Effector memory CD4-positive, alpha-beta T cell (primary cell): ENCODE measurements at places on chromosomes 5 and 9.

DNA sequence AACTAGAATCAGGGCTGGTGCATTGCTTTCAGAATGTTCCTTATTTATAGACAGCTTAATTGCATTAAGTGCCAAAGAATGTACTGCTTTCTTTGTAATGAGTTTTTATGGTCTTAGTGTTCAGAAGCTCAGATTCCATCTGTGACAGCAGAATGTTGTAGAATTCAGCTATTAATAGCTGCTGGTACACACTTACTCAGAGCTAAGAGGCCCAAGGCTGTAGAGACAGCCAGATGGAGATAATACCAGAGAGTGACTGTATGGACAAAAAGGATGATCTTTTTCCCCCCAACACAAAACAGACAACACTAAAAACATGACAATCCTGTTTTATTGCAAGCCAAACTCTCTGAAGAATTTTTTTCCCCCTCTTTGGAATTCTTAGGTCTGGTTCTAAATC lies 50.2 kb downstream of the PPP2R2B start:
- DNase-seq, result no peak

DNA sequence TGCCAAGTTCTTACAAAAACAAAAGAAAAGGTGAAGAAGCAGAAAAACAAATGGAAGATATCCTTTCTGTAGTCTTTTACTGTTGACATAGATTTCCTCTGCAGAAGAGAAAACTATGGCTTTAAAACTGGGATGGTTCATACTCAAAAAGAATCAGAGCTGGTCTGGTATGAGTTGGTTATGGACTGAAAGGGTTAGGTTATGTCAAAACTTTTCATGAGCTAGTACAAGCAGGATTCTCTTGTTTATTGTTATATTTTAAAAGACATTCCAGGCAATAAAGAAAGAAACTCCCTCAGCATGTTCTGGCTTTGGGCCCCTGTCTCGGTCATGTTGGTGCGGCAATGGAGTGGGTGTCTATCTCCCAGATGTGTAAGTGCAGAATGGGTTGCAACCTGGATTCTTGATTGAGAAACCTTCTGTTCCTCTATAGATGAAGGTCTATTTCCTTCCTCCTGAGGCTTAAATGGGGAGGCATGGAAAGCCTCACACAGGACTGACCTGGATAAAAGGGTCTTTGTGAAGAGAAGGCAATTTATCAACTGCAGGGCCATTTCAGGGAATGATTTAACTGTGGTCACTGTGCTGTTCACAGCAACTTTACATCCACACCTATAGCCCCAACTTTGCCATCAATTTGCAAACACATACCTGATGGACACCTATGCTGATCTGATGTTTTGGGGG lies 209.6 kb upstream of the TNC start:
- DNase-seq, result no peak

- no peak for DNase-seq
Observed at GRCh38 chr5:9428272-9428671, 117.6 kb downstream of the SEMA5A start.

DNA sequence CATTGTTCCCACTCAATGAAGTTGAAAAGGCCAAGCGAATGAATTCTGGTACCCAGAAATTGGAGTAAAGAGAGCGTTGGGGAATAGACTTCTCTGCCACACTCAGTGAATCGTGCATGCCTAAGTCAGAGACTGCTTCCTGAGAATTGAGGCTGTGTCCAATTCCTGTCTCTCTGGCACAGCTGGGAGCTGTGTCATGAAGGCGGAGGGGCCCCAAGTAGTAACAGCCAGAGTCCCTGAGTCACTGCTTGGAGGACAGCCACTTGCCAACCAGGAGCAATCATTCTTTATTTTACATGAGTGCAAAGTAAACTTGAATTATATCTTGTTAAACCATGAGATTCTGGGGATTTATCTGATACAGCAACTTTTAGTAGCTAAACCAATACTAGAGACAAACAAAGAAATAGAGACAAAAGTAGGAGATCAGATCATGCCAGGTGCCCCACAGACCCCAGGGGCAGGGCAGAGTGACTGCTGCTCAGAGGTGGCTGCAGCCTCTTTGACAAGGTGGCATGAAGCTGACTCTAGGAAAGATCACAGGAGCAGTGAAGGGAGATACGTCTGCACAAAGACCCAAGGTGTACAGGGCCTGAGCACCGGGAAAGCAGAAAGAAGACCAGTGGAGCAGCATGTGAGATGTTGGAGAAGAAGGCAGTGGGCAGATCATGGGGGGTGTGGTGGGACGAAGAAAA lies 246.0 kb downstream of the GADD45G start:
- DNase-seq, result no peak

DNA sequence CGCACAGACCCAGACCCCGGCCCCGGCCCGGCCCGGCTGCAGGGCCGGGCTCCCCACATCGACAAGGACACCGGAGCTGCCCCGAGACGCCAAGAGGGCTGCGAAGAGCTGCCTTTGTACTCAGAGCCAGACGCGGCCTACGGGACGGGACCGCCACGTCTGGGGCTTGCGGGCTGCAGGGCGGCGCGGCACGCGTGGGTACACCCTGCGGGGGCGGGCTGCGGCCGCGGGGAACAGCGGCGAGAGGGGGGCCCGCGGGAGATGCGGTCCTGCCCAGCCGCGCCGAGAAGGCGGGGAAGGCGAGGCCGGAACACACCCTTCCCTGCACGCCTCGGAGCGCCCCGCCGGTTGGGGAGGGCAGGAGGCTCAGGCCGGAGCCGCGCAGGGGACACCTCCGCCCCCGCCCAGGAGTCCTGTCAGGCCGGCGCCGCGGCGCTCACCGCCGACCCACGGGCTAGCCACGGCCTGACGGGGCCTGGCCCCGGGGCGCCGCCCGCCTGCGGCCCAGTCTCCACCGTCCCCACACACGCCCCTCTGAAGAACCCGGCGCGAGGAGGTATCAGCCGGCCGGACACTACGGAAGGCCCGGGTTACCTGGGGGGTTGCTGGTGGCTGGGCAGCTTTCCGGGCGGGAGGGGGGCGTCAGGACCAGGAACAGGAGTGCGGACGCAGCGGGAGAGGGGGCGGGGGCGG lies 478 bp downstream of the RAB14 start:
- peak; percentile 47 for DNase-seq

- DNase-seq, result no peak
Observed at GRCh38 chr5:58940446-58940845, 357.6 kb downstream of the RAB3C start.

- DNase-seq, result no peak
Observed at GRCh38 chr5:134957920-134958608, 9.6 kb upstream of the CATSPER3 start.

DNA sequence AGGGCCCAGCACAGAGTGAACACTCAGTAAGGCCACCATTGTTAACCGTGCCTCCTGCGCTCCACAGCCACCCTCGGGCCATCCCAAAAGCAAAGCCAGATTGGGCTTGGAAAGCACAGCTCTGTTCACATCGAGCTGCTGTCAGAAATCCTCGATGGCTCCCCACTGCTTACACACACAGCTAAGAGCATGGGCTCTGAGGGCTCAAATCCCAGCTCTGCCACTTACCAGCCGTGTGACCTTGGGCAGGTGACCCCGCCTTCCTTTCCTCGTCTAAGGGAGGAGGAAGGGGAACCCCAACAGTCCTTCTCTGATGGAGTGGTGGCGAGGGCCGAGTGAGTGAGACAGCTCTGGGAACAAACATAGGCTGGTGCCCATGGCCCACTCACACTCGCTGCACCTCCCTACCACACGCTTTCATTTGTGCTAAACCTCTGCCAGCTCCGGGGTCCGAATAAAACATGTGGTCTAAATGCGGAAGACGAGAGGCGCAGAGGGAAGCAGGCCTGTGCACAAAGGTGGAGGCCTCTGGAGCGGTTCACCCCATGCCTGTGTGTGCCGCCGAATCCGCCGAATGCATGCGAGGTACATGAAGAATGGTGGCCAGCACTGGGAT lies 139.3 kb downstream of the PAX5 start:
- no peak for DNase-seq
